Breast epithelium (tissue), 4 donors: ENCODE measurements at places on chromosomes 3 and 15. TPM values are rescaled to one million over a fixed set of nuclear protein-coding genes. Genes with fewer than 3 reads are reported as not detected.
A peak's percentile ranks its signal among the peaks of the same experiment; 100 is the strongest.

STRC gene
- 1.3 TPM for total RNA-seq

ZKSCAN7 gene
- total RNA-seq, result 11.0 TPM

GTF2E1 gene
- total RNA-seq, result 13.4 TPM

C3orf49 gene
- total RNA-seq, result not detected

ZBTB20 gene
- total RNA-seq, result 109 TPM

GRCh38 chr15:51775967-51776816 lies 24.8 kb downstream of the TMOD2 start:
- no peak overlapping the region for H3K27ac ChIP-seq
- H3K27me3 ChIP-seq, result no peaks in the 10 kb centered on the region
- no peak overlapping the region for H3K4me3 ChIP-seq
- H3K4me1 ChIP-seq, result peaks cover 7% of the 10 kb centered on the region

- no peak overlapping the region for H3K4me3 ChIP-seq
- H3K27ac ChIP-seq, result no peak overlapping the region
- no peak for DNase-seq
- no peaks in the 10 kb centered on the region for H3K27me3 ChIP-seq
These were observed 9.2 kb downstream of the SKIC8 start for GRCh38 chr15:78290222-78290621.

GRCh38 chr3:53161820-53162671 lies 1.0 kb downstream of the PRKCD start:
- peak overlapping the region; percentile 83 for H3K27ac ChIP-seq
- no peaks in the 10 kb centered on the region for H3K36me3 ChIP-seq
- H3K4me1 ChIP-seq, result peaks cover 10% of the 10 kb centered on the region
- H3K27me3 ChIP-seq, result no peaks in the 10 kb centered on the region

GRCh38 chr15:100383302-100384107 lies 41.7 kb upstream of the ADAMTS17 start:
- no peak overlapping the region for H3K27ac ChIP-seq
- no peaks in the 10 kb centered on the region for H3K36me3 ChIP-seq
- no peaks in the 10 kb centered on the region for H3K4me1 ChIP-seq
- no peaks in the 10 kb centered on the region for H3K27me3 ChIP-seq
- no peak for DNase-seq

DNA sequence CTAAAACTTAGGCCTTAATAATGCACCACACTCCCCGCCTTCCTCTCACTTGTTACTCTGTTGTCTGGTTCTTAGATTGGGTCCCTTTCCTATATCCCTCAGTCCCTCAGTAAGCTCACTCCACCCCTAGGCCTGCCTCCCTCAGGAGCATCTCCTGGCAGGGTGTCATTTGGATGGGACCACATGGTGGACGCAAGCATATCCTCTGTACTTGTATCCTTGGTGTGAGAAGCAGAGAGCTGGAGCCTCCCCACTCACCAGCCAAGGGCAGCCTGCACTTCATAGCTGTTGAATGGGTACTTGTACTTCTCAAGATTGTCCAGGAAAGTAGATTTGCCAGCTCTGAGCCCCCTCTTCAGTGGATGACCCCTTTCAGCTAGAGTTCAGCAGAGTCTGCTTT lies 11.6 kb downstream of the SEC61A1 start:
- H3K27ac ChIP-seq, result no peak overlapping the region
- no peaks in the 10 kb centered on the region for H3K27me3 ChIP-seq
- H3K4me1 ChIP-seq, result no peaks in the 10 kb centered on the region
- H3K4me3 ChIP-seq, result no peak overlapping the region
- DNase-seq, result no peak
- no peaks in the 10 kb centered on the region for H3K36me3 ChIP-seq

DNA sequence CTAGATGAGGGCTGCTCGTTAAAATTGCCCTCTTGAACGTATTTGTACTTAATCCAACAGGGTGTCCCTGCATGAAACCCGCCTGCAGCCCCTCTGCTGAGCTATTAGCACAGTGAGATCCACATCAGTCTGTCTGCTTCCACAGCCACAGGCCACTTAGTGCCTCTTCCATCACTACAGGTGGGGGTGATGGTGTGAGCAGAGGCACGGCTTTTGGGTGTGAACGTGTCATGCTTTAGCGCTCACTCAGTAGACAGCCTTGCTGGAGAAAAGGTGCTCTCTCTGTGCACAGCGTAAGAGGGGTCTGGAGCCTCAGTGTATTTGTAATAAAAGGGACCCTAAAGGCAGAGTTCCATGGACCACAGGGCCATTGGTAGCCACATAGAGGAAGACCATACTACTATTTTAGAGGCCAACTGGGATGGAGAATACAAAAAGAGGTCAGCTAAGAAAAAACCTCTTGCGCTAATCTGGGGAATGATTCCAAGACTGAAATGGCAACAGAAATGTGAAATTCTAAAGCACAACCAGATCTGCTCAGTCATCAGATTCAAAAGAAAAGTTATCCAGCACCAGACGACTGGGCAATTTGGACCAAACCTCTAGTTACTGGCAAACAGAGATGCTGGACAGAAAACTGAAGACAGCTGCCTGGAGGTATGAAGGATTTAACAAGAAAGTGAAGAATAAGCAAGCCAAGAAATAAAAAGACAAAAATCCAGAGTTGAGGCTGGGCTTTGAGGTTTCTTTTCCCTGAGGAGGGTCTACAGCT lies 120.2 kb downstream of the ATP10A start:
- H3K27ac ChIP-seq, result no peak overlapping the region
- H3K36me3 ChIP-seq, result no peaks in the 10 kb centered on the region
- no peaks in the 10 kb centered on the region for H3K27me3 ChIP-seq
- DNase-seq, result no peak
- H3K4me3 ChIP-seq, result no peak overlapping the region

GRCh38 chr3:102511168-102511567 lies 76.4 kb downstream of the ZPLD1 start:
- H3K4me1 ChIP-seq, result no peaks in the 10 kb centered on the region
- no peaks in the 10 kb centered on the region for H3K27me3 ChIP-seq
- no peak overlapping the region for H3K4me3 ChIP-seq

GRCh38 chr15:73986055-73986775 lies 5.9 kb downstream of the STOML1 start:
- no peak overlapping the region for H3K4me3 ChIP-seq
- no peaks in the 10 kb centered on the region for H3K27me3 ChIP-seq
- peaks cover 47% of the 10 kb centered on the region for H3K4me1 ChIP-seq
- no peak overlapping the region for H3K27ac ChIP-seq
- no peak for DNase-seq
- H3K36me3 ChIP-seq, result no peaks in the 10 kb centered on the region

- H3K4me1 ChIP-seq, result no peaks in the 10 kb centered on the region
- H3K4me3 ChIP-seq, result no peak overlapping the region
- H3K36me3 ChIP-seq, result no peaks in the 10 kb centered on the region
- DNase-seq, result no peak
These were observed 25.1 kb upstream of the TNIK start for GRCh38 chr3:171485338-171485737.

DNA sequence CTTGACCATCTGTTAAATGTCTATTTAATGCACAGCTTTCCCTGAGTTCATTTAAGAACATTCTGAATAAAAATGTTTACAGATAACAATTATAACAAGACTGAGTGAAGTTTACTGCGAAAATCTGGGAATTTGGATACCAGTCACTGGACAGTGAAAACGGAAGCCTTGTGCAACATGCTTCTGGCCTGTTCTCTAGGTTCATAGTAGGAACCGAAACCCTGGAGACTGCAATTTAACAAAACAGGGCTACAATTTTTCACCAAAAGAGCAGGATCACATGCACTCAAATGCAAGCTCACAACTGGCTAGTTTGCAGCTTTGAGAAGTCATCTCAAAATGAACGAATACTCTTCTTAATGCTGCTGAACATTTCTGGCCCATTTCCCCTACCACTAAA lies 435.9 kb downstream of the NR2F2 start:
- H3K4me1 ChIP-seq, result no peaks in the 10 kb centered on the region
- no peaks in the 10 kb centered on the region for H3K27me3 ChIP-seq
- no peaks in the 10 kb centered on the region for H3K36me3 ChIP-seq
- no peak overlapping the region for H3K27ac ChIP-seq
- no peak overlapping the region for H3K4me3 ChIP-seq

- H3K4me1 ChIP-seq, result no peaks in the 10 kb centered on the region
- H3K36me3 ChIP-seq, result no peaks in the 10 kb centered on the region
- DNase-seq, result no peak
- H3K27ac ChIP-seq, result peak overlapping the region; percentile 40
These were observed 8.1 kb upstream of the C2CD4B start for GRCh38 chr15:62173215-62173614.

DNA sequence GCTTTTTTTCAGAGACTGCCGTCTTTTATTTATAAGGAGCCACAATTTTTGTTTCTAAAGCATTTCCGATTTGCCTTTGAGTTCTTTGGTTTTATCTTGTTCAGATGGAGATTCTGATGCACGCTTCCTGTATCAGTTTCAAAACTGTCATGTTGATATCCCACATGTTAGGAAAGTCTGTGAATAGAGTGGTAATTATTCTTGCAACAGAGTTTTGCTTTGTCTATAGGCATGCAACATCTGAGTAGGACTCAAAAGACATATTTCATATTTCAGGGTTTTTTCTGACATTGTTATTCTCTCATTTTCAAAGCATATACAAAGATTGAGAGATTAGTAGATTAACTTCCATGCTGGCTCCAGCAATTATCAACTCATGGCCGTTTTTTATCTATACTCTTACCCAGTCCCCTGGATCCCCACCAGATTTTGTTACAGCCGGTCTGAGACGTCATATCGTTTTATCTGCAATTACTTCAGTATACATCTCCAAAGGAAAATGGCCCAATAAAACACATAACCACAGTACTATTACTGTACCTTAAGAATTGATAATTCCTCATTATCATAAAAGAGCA lies 22.4 kb downstream of the PAQR5 start:
- no peaks in the 10 kb centered on the region for H3K36me3 ChIP-seq
- DNase-seq, result no peak
- H3K27ac ChIP-seq, result no peak overlapping the region
- H3K27me3 ChIP-seq, result no peaks in the 10 kb centered on the region
- H3K4me3 ChIP-seq, result no peak overlapping the region

DNA sequence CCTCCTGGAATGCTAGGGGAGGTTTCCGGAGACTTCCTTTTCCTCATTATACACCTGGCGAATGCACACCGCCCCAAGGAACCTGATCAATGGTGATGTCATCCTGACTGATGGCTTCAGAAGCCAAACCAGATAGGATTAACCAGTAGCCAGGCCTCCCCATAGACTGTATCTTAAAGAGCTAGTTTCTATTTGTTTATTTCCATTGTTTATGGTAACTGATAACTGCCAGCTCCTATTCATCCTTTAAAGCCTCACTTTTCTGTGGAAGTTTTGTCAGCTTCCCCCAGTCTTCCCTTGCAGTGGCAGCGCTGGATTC lies at the start of gene MKRN2OS:
MKRN2OS (minus strand) TSS at position 27 of the 319 bp plus-strand sequence. CDS start 35 bp downstream, outside the sequence.
- DNase-seq, result peak; percentile 42
- H3K27me3 ChIP-seq, result no peaks in the 10 kb centered on the region
- no peaks in the 10 kb centered on the region for H3K4me1 ChIP-seq
- H3K27ac ChIP-seq, result peak within 1 kb of the TSS; percentile 58
- no peaks in the 10 kb centered on the region for H3K36me3 ChIP-seq

DNA sequence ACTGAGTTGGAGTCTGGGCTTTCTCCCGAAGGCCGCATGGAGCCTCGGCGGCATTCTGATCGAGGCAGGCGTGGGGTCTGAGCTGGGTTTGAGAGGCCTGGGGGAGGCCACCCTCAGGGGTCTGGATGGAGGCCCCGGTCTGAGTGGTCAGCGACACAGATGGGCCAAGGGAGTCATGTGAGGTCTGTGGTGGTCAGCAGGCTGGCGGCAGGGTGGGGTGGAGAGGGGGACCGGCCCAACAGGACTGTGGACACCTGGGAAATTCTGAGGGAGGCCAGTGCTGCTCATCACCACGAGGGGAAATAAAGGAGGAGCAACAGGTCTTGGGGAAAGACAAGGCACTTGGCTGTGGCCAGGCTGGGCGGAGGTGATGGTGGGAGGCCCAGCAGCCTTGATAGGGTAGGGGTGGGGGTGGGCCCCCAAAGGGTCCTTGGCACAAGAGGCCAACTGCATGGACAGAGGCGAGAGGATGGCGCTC lies 16.2 kb downstream of the CTSH start:
- no peaks in the 10 kb centered on the region for H3K27me3 ChIP-seq
- H3K4me3 ChIP-seq, result no peak overlapping the region
- H3K36me3 ChIP-seq, result no peaks in the 10 kb centered on the region
- no peak for DNase-seq

DNA sequence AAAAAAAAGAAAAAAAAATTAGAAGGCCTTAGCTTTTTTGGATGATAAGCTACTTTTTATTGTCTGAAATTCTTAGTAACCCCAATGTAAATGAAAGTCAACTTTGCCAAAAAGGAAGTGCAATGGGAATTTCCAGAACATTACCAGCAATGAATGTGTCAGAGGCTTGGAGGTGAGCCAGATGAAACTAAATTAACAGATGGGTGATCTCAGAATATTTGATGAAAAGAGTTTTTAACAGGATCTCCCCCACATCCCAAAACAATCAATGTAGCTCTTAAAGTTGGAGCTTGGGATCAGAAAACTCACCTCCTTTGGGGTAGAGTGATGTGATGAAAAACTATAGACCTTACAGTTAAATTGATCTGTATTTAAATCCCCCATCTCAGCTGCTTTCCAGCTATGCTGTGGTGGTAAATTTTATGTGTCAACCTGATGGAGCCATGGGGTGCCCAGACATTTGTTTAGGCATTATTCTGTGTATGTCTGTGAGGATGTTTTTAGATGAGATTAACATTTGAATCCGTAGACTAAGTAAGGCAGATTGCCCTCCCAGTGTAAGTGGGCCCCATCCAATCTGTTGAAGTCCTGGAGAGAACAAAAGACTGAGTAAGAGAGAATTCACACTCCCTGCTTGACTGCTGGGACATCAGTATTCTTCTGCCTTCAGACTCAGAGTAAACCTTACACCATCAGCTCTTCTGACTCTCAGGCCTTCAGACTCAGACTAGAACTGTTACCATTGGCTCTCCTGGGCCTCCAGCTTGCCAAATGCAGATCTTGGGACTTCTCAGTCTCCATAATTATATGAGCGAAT lies 84.3 kb upstream of the TNFSF10 start:
- H3K4me1 ChIP-seq, result no peaks in the 10 kb centered on the region
- H3K36me3 ChIP-seq, result no peaks in the 10 kb centered on the region
- no peaks in the 10 kb centered on the region for H3K27me3 ChIP-seq
- DNase-seq, result no peak
- no peak overlapping the region for H3K4me3 ChIP-seq

DNA sequence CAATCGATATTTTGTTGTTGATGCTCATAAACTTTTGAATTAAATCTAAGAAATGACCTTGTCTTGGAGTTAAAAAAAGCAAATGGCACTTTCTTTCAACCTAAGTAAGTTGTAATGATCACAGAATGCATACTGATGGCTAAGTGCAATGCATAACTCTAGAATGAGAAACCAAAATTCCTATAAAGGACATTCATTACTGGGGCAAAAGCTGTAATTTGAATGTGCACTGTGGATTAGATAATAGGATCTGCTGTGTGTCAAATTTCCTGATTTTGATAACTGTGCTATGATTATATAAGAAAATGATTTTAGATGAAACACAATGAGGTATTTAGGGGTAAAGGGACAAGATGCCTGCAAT lies 14.3 kb downstream of the SIAH2 start:
- no peak for DNase-seq
- no peak overlapping the region for H3K27ac ChIP-seq
- no peaks in the 10 kb centered on the region for H3K4me1 ChIP-seq
- no peak overlapping the region for H3K4me3 ChIP-seq
